ENCODE measurements at places on chromosomes 7 and 10. TPM values are rescaled to one million over a fixed set of nuclear protein-coding genes. Genes with fewer than 3 reads are reported as not detected.

GRCh38 chr7:85781606-85782005 lies 594.8 kb upstream of the SEMA3D start:
- DNase-seq = no peak

- peak; percentile 81 for DNase-seq
Measured at GRCh38 chr7:76234931-76235441, 33.3 kb downstream of the SRRM3 start.

DNA sequence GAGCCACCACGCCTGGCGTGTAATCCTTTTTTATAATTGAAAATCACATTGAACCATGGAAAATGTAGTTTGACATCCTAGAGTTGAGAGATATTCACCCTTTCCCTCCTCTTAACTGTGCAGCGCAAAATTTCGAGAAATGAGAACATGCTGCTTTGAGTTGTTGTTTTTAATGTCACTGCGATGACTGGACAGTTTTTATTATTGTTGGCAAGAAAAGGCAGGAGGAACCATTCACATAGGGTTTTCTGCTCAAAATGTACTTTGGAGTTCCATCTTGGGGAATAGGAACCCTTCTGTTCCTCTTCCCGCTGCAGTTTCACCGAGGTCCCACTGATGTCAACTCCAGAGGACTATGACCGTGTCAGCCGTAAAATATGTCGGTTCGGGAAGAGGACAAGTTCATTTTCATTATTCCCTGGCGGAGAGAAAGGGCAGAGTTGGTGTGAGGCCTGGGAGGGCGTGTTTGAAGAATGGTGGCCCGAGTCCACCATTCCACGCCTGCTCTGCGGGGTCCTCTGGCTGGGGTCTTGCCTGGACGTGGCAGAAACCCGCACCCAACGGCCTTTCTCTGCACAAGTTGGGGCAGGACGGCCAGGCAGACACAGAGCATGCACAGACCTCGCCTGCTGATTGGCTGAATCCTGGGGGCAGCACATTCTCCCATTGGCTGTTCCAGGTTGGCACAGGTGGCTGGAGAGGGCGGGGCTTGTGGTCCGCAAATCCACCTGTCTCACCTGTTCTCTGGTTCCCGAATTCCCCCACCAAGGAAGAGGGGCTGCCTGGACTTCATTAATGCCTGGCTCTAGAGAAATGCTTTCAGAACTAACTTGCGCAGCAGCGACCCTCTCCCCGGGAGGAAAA lies 105.1 kb upstream of the TCF7L2 start:
- no peak for DNase-seq

GRCh38 chr7:100515072-100515532 lies 23.9 kb upstream of the AGFG2 start:
- peak; percentile 34 for DNase-seq

IDI2 gene
- not detected for polyA plus RNA-seq

GRCh38 chr7:1377111-1377909 lies 82.0 kb downstream of the MICALL2 start:
- DNase-seq = no peak

- no peak for DNase-seq
Measured at GRCh38 chr7:50727072-50727471, 55.6 kb downstream of the GRB10 start.

DNA sequence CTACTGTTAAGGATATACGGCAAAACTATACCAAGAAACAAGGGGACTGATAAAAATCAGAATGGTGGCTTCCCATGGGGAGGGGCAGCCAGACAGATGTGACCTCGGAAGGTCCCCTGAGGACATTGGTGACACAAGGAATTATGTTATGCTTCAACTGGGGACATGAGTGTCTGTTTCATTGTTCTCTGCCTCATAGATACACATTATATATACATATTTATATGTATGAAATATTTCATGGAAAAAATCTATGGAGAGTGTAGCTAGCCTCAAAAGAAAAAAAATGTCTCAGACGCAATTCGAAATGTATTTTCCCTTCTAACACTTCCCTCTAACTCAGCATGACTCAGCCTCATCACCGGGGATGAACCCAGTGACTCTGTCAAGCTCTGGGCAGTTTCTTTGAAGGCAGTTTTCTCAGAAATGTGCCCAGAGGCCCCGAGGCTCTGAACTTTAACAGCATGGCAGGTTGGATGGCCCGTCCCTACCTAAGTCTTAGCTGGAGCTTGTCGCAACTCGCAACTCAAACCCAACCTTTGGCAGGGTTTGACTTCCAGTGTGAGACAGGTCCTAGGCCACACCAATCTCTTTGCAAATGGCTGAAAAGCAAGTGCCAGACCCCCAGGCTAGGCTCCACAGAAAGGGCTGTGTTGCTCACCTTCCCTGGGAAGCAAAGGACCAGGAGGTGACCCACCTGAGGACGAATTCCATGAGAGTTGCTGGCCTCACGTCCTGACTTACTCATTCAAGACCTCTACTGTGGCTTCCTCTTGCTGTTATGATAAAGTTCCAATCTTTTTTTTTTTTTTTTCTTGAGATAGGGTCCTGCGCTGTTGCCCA lies 86.9 kb downstream of the CARD11 start:
- DNase-seq = peak; percentile 94

GRCh38 chr10:76356557-76356956 lies 925.1 kb downstream of the LRMDA start:
- no peak for DNase-seq

DNA sequence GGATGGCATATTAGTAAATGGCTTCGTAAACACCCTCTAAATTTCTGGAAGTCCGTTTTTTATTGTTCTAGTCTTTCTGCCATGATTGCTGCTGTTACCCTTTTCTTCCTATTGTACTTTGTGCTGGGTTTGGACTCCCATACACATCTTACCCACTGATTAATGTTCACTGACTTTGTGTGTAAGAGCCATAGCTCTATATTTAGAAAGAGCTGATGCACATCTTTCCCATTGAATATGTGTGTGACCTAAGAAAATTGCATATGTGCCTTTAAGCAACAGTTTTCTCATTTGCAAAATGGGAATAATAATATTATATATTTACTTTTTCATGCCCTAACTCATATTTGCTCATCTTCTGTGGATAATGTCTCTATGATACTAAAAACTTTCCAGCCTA lies 135.8 kb upstream of the DLX6 start:
- DNase-seq = no peak

Measured in mammary epithelial cell (primary cell).